ENCODE measurements at places on chromosomes 6 and 20.

DNA sequence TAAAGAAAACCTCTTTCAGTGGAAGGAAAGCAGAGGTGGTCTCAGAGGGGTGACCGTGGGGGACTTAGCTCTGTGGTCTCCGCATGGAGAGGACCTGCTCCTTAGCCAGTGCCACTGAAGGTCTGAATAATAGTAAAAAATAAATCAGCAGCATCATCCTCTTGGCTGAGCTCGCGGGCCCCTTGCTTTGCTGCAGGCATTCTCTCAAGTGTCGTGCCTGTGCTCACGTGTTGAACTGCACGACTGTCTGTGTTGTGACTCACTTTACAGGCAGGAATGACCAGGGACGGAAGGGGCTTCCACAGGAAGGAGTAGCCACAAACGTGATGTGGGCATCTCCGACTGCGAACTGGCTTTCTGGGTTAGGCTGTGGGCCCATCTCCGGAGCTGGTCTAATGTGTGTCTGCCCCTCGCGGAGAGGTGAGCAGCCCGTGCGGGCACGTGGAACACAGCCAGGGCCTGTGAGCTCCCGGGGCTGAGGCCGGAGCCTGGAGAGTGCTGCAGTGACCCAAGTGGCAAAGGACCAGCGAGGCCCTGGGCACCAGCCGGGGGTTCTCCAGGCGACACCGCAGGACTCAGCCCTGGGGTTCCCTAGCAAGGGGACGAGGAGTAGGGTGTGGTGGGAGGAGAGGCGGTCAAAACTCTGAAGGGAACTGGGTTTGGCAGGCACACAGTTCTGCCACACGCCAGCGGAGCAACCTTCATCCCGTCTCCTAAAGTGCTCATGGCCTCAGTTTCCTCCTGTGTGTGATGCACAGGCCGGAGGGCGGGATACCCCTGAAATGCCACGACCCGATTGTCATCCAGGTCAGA is 89.2 kb downstream of the RAMACL start:
- DNase-seq = no peak

GRCh38 chr6:120590611-120591010 is 743.7 kb downstream of the TBC1D32 start:
- no peak for DNase-seq

GRCh38 chr6:130382872-130383490 is 17.2 kb downstream of the TMEM200A start:
- DNase-seq = no peak

GRCh38 chr6:110139052-110139451 is 40.4 kb downstream of the WASF1 start:
- no peak for DNase-seq

GRCh38 chr6:44133003-44133931 is 5.9 kb downstream of the TMEM63B start:
- no peak for DNase-seq

DNA sequence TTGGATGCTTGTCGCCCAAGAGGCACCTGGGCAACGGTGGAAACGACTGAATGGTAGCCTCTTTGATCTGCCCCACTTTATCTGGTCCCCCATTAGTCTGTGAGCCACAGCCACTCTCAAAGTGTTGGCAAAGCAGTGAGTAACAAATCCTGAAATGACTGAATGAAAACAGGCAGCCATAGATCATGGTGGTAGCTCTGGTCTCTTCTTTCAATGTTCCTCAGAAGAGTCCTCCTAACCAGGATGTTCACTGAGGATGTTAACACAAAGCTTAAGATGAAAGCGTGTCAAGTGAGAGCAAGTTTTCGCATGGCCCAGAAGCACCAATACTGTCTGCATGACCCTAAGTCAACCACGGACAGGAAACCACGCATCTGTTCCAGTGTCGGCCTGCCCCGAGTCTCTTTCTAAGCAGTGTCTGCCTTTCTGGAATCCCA is 107.3 kb downstream of the IRF4 start:
- DNase-seq = no peak

- no peak for DNase-seq
Measured at GRCh38 chr6:96184798-96185197, 169.0 kb downstream of the FUT9 start.

- DNase-seq = no peak
Measured at GRCh38 chr20:3760655-3761348, 6.8 kb downstream of the ADISSP start.

- no peak for DNase-seq
Measured at GRCh38 chr6:56816370-56816769, 138.5 kb upstream of the BEND6 start.

GRCh38 chr20:23344336-23344735 is 6.3 kb upstream of the NXT1 start:
- no peak for DNase-seq

GRCh38 chr20:37702403-37703034 is 8.7 kb downstream of the CTNNBL1 start:
- DNase-seq = no peak

GRCh38 chr6:160427312-160428068 is 79.3 kb downstream of the SLC22A3 start:
- DNase-seq = no peak

- DNase-seq = no peak
Measured at GRCh38 chr6:169190970-169191369, 62.7 kb downstream of the THBS2 start.

DNA sequence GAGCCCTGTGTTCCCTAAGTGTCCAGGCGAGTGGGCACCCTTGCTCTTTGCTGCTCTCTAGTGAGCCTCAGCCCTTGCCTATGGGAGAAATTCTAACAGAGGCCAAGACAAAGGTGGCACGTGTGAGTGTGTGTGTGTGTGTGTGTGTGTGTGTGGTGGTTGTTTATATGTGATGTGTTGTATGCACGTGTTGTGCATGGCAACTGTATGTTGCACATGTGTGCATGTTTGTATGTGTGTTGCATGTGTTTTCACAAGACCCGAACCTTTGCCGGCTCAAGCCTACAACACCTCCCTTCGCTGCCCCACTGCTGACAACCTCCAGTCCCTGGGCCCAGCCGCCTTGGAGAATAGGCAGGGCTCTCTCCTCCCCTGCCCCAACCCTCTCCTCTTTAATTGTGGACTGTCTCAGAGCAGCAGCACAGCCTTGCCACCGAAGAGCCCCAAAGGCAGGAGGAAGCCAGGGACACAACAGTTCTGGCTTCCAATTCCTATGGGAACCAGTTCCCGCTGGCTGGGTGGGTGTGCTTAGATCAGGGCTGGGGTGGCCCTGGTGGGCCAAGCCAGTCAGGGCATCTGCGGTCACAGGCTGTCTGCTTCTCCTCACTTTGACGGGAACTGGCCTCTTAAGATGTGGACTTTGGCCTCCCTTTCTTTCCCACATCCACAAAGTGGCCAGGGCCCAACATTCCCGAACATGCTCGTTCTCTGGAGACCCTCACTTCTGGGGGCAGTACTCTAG is 2.7 kb downstream of the KCNK16 start:
- DNase-seq = no peak

GRCh38 chr20:33442136-33443005 is 1.2 kb downstream of the SNTA1 start:
- DNase-seq = no peak

- DNase-seq = no peak
Measured at GRCh38 chr6:96469312-96469711, 52.3 kb upstream of the UFL1 start.

GRCh38 chr6:68069921-68070710 is 565.0 kb upstream of the ADGRB3 start:
- DNase-seq = no peak

- no peak for DNase-seq
Measured at GRCh38 chr6:170224694-170225660, 65.9 kb downstream of the DLL1 start.

GRCh38 chr20:24492031-24492607 is 22.7 kb downstream of the SYNDIG1 start:
- DNase-seq = no peak

- no peak for DNase-seq
Measured at GRCh38 chr6:130715058-130715457, 112.1 kb upstream of the SMLR1 start.

DNA sequence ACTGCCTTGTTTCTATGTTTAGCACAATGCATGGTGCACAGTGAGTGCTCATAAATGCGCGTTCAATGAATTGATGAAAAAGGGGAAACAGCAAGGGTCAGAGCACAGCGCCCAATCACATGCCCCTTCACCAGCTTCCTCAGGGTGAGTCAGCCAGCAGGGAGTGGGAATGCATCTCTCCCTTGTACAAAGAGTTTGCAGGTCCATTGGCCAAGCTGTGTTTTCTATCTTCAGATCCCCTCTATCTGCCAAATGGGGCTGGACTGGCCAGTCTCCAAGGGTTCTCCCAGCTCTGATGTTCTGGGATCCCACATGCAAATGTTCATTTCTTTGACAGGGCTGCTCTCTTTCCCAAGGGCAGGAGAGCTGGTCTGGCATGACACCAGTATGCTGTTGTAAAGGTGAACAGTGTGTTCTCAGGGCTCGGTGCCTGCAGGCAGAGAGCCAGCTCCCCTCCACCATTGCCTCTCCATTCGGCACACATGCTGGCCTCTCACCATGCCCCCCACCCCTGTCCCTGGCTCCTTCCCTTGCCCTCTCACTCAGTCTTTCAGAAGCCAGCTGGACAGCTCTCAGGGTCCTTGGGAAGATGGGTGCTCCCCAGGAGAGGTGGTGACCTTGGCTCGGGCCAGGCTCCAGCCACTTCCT is 25.0 kb downstream of the ANGPT4 start:
- DNase-seq = no peak

- DNase-seq = peak; percentile 95
Measured at GRCh38 chr6:47252633-47253032, 57.1 kb downstream of the TNFRSF21 start.

- no peak for DNase-seq
Measured at GRCh38 chr20:64067733-64068307, 4.8 kb downstream of the TCEA2 start.

- no peak for DNase-seq
Measured at GRCh38 chr20:48558906-48559305, 268.9 kb downstream of the PREX1 start.

DNA sequence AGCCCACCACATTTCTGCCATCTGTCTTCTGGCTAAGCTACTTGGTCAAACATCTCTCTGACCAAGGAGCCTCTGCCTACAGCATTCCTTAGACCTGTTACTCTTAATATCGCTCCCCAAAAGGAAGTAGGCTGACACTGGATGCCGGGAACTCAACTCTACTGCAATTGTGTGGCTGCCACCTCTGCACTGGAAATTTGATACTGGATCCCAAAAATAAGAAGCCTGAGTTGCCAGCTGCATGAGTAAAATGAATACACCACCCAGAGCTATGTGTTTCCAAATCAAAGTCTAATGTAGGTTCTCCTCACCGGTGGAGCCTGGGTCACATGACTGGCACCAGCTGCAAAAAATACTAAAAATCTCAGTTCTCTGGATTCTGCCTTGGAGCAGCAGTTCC is 36.9 kb downstream of the UNC5CL start:
- no peak for DNase-seq

- no peak for DNase-seq
Measured at GRCh38 chr6:169345146-169345545, 91.5 kb upstream of the THBS2 start.

DNA sequence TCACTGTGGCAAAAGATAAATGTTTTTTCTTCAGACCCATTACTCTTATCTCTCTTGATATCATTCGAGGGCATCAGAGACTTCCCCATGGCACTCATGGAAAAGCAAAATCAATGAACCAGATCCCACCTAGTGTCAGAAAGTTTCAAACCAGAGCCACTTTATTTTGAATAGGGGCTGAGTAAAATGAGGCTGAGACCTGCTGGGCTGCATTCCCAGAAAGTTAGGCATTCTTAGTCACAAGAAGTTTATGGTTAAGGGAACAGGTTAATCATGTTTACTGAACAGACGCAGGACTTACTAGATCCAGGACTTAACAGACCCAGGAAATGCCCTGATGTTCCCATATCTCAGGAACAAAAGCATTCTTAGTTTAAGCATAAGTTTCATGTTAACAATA is 369.9 kb downstream of the BTBD3 start:
- DNase-seq = no peak

DNA sequence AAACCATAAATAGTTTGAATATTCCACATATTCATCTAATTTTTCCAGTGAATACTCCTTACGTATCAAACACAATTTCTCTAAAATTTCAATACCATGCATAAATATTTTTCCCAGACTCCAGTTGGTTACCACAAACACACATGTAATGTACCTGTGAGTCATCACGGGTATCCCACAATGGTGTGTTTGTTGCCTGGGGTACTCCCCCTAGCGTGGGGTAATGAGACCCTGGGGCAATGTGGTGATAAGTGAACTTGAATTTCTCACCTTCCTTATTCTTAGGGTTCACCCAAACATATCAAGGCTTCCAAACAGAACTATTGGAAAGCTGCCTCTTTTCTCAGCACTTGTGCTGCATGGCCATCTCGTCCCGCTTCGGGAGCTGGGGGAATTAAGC is 51.0 kb downstream of the STX7 start:
- DNase-seq = no peak

DNA sequence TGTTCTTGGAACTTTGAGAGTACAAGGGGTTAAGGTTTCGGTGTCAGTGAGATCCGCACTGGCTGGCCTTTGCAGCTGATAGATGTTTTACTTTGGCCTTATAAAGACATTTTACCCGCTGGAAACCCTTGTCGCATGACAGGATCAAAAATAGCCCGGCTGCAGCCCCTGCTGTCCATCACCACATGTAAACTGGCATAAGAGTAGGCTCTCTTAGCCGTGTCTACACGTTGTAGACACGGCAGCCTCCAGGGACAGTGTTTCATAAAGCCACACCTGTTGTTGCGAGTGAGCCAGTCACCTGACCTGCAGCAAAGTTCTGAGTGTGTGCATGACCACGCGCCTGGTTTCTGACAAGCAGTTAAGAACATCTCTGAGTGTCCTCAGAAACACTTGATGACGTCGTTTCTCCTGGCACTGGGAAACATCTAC is 8.5 kb downstream of the RBM24 start:
- DNase-seq = no peak

DNA sequence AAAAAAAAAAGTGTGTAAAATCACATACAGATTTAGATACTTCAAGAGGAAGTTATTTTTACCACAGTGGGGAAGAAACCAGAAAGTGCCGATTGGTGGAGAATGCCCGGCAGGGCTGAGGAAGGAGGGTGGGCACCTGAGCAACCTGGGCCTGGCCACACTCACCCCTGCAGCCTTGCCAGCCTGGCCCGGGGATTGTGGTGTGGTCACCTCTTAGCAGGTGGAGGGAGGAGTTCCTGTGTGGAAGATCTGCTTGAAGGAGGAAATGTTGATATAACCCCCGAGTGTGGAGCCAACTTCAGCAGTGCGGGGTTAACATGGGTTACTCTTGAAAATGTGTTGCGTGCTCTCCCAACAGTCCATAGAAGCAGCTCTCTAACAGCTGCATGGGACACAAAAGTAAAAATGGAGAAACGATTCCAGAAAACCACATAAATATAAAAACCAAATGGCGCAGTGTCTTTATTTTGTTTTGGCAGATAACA is 14.7 kb downstream of the UST start:
- no peak for DNase-seq

GRCh38 chr20:44394702-44395460 is 39.4 kb downstream of the HNF4A start:
- no peak for DNase-seq

- DNase-seq = no peak
Measured at GRCh38 chr20:62745279-62745951, 36.8 kb downstream of the NTSR1 start.

DNA sequence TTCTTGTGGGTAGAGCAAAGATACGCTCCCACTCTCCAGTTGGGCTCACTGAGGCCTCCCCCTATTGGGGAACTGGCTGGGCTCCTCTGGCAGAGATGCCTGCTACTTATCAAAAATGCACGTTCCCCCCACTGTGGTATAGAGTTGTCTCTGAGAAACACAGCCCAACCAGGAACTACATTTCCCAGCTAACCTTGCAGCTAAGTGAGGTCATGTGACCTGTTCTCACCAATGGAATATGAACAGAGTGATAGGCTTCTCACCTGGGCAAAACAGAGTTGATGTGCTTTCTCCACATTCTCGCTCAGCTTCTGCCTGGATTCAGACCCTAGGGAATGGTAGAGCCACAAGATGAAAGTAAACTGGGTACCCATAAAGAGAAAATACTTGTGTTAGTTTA is 49.1 kb upstream of the PTPRT start:
- no peak for DNase-seq

Measured in thymus (tissue), 14 donors.